ENCODE measurements at places on chromosomes 1 and 21. TPM values are rescaled to one million over a fixed set of nuclear protein-coding genes. Genes with fewer than 3 reads are reported as not detected.

Gene AGBL4
- total RNA-seq = 0.37 TPM

Gene ADCY10
- 0.37 TPM for total RNA-seq

Gene KRTAP19-3
- not detected for total RNA-seq

Gene ASTN1
- 6.3 TPM for total RNA-seq

DNA sequence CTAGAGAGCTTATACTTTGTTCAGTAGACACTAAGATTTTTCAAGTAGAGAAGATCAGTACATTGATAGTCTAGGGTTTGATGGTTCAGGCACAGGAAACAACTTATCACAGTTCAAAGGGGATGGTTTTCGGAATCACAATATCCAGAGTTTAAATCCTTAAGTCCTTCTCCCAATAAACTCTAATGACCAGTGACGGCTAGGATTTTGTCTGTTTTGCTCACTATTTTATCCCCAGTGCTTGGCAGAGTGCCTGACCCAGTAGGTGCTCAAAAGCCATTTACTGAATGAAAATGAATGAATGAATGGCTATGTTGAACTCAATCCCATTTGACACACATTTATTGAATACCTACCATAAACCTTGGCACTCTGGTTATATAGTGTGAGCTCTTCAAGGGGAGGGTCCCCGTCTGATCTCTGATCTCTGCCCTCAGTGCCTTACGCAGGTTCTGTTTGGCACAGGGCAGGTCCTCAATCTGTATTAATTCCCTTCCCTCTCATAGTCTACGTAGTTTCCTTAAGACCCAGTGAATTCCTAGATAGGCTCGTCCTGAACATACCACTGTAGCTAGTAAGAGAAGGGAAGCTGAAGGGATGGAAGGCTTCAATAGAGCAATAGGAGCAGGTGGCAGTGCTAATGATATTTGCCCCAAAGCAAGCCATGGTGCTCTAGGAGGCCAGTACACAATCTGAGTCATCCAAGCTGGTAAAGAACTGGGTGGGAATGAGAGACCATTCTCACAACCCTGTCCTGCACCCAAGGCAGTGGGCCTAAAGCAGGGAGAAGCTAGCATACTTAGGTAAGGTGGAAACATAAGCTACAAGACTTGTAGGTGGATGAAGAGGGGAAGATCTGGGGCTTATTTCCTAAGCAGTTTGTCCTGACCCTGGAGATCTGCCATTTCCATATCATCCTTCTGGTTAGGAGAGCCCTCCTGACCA is 53.4 kb downstream of the DMAP1 start:
- DNase-seq = no peak

GRCh38 chr21:32137266-32137665 is 141.6 kb downstream of the MIS18A start:
- DNase-seq = no peak

DNA sequence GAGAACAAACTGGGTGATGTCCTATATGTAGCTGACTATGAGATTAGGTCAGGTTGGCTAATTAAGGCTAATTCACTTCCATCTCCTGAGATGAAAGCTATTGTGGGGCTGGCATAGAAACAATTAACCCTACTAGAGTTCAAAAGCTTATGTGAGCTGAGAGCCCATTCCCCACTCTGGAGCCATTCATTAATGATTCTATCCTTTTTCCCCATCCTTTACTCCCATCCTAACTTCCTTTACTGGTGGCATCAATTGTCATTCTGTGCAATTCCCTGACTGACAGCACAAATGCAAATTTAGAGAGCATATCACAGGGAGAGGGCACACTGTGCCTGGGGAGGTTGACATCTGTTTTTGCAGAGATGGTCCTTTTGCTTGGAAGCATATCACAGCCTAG is 103.9 kb downstream of the URB2 start:
- no peak for DNase-seq

DNA sequence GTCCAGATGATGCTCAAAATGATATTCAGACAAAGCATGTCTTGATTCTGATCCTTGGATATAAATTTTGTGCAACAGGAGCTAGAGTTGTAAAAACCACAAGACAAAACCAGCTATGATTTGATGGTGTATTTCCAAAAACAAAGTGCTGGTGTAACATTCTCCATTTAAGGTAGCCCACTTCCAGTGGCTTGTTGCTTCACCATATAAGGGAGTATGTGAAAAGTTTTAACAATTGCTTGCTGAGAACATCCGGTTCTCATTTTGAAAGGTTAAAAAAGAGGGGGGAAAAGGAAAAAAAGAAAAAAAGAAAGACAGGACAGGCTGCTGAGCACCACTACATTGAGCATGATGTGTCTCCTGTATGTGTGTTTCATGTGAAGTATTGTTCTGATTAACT is 123.6 kb downstream of the MACF1 start:
- no peak for DNase-seq

GRCh38 chr21:20030390-20030789 is 967.8 kb upstream of the NCAM2 start:
- DNase-seq = no peak

GRCh38 chr1:208300084-208300770 is 56.0 kb upstream of the PLXNA2 start:
- no peak for DNase-seq

GRCh38 chr1:245292553-245292952 is 137.8 kb downstream of the KIF26B start:
- DNase-seq = no peak

GRCh38 chr1:23916209-23917131 is 3.3 kb upstream of the CNR2 start:
- peak; percentile 59 for DNase-seq

- DNase-seq = no peak
These were observed 5.2 kb upstream of the FAM89A start for GRCh38 chr1:231045286-231045685.

DNA sequence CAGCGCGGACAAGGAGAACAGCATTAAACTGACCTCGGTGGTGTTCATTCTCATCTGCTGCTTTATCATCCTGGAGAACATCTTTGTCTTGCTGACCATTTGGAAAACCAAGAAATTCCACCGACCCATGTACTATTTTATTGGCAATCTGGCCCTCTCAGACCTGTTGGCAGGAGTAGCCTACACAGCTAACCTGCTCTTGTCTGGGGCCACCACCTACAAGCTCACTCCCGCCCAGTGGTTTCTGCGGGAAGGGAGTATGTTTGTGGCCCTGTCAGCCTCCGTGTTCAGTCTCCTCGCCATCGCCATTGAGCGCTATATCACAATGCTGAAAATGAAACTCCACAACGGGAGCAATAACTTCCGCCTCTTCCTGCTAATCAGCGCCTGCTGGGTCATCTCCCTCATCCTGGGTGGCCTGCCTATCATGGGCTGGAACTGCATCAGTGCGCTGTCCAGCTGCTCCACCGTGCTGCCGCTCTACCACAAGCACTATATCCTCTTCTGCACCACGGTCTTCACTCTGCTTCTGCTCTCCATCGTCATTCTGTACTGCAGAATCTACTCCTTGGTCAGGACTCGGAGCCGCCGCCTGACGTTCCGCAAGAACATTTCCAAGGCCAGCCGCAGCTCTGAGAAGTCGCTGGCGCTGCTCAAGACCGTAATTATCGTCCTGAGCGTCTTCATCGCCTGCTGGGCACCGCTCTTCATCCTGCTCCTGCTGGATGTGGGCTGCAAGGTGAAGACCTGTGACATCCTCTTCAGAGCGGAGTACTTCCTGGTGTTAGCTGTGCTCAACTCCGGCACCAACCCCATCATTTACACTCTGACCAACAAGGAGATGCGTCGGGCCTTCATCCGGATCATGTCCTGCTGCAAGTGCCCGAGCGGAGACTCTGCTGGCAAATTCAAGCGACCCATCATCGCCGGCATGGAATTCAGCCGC is 2.5 kb downstream of the S1PR1 start:
- no peak for DNase-seq

DNA sequence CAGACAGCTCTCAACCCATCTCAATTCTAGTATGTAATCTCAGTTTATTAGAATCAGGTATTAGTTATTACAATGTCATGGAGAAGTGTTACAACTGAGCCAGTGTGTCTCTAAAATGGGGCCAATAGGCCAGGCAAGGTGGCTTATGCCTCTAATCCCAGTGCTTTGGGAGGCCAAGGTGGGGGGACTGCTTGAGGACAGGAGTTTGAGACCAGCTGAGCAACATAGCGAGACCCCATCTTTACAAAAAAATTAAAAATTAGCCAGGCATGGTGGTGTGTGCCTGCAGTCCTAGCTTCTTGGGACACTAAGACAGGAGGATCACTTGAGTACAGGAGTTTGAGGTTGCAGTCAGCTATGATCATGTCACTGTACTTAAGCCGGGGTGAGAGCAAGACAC is 104.9 kb downstream of the BCAR3 start:
- DNase-seq = no peak

DNA sequence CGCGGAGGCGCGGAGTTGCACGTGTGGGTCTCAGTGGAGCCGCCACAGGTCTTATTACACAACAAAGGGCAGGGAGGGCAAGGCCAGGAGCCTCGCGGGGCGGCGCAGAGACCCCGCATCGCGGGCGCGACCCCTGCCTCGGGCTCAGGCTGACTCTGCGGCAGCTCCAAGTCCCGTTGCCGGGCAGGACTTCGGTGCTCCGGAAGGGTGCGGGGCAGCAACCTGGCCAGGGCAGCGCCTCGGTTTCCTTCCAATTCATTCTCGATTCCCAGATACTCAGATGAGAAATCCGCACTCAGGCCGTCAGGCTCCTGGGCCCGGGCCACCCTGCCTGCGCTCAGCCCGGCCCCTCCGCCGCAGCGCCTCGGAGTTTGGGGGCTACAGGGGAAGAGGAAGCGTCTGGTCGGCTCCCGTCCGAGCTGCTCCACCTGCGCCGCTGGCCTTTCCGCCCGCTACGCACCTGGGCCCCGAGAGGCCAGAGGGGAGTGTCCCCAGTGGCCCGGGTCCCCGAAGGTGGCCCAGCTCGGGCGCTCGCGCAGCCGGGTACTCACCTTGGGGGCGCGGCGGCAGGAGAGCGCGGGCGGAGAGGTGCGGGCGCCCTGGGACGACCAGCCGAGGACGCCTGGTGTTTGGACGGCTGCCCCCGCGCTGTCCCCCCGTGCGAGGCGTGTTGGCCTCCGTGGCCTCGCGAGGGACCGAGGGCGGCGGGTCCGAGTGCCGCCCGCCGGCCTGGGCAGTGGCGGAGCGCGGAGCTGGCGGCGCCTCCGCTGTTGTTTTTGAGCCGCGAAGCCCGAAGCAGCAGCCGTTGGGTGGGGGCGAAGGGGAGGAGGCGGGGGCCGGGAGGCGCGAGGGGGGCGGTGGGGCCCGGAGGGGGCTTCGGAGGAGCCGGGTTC is 1.1 kb upstream of the PRDM16 start:
- DNase-seq = no peak

GRCh38 chr1:63307196-63307794 is 15.1 kb upstream of the FOXD3 start:
- DNase-seq = no peak

DNA sequence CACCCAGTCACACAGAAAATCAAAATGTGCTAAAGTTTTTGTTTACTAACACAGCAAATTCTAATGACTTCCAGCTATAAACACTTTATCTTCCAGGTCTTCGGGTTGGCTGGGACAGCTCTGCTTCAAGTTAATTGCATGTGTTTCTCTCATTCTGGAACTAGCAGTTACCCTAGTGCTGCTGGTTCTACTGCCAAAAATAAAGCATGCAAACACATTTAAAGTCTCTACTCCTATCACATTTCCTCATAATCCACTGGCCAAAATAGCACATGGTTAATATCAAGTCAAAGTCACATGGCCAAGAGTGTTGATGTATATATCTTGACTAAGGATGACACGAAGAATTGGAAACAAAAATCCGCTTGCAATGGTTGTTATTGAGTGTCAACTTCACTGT is 973.1 kb upstream of the ADGRL2 start:
- DNase-seq = peak; percentile 20

GRCh38 chr1:47219590-47220220 is 12.3 kb downstream of the TAL1 start:
- DNase-seq = no peak

GRCh38 chr1:15296585-15297321 is 49.7 kb downstream of the FHAD1 start:
- no peak for DNase-seq

GRCh38 chr1:162560303-162561036 is 1.1 kb upstream of the UAP1 start:
- DNase-seq = no peak

DNA sequence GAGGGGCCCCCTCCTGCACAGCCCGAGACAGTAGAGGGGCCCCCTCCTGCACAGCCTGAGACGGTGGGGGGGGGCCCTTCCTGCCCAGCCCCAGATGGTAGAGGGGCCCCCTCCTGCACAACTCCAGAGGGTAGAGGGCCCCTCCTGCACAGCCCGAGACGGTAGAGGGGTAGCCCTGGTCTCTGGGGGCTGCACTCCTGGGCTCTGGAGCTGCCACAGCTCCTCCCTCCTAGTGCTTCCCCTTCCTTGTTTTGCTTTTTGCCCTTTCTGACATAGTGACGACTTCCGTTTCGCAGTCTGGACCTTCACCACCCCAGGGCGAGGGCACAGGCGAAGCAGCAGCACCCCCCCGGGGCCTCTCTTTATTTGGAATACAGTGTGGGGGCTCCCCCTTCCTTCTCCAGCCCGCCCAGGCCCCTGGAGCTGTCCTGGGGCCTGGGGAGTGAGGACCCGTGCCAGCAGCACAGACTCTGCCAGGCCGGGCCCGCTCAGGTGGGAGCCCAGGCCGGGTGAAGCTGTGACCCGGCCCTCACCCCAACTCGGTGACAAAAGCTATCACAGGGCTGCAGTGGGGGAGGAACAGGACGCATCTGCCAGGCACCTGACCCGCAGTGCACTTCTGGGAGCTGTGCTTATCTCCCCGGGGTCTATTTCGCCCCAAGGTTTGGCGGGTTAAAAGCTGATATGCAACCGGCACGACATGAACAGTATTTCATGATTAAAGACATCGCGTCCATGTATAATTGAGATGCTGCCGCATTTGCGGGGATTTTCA is 1.1 kb upstream of the PRXL2B start:
- no peak for DNase-seq

DNA sequence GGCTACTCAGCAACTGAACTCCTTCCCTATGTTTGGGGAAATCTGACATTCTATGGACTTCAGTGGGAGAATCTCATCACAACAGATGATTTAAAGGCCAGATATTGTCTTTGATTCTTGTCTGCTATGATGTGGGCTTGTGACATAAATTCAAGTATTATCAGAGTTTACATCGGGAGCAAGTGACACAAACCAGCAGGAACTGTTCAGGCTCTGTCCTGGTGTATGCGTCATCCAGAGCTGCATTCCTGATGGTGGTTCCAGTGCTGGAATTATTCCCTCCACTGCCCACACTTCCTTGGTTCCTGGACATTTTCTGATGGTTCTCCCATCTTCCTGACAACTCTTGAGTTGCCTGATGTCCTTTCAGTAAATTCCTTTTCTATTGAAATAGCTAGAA is 10.8 kb upstream of the LSM10 start:
- DNase-seq = no peak

Data from urinary bladder (tissue), 4 donors.